ENCODE measurements at places on chromosomes 6 and 20.

DNA sequence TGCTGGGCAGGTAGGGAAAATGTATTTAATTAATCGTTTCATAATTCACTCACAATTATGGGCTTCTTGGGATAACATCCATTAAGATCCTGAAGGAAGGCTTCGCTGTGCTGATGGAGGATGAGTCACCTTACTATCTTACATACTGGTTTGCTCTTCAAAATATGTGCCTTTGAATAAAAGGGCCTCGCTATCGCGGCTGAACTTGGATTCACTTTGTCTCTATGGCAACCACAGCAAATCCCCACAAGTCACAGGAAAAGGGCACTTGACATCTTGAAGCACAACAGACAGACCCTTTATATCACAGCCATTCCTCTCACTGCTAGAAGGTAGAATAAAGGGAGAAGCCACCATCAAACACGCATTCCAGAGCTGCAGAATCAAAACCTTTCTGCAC lies 141.3 kb upstream of the MYLIP start:
- DNase-seq: no peak

GRCh38 chr6:159952289-159953005 lies 16.4 kb upstream of the IGF2R start:
- DNase-seq: no peak

- DNase-seq: peak; percentile 64
These were observed 1166.8 kb upstream of the CITED2 start for GRCh38 chr6:140541288-140541687.

GRCh38 chr6:31740397-31741223 lies 805 bp downstream of the MSH5 start:
- DNase-seq: peak; percentile 54

- DNase-seq: no peak
These were observed at the start of gene PRDM13 for GRCh38 chr6:99606656-99607415. Gene PRDM13, plus strand, starts transcription at chr6:99606833. Its CDS starts 202 bp downstream, at chr6:99607035.

- DNase-seq: no peak
These were observed 289.6 kb downstream of the RIMS1 start for GRCh38 chr6:72175916-72176315.

- DNase-seq: no peak
These were observed 163.2 kb downstream of the MRPL14 start for GRCh38 chr6:43963877-43964658.

- DNase-seq: no peak
These were observed 162.4 kb downstream of the CD109 start for GRCh38 chr6:73858376-73858775.

- DNase-seq: peak; percentile 26
These were observed 34.2 kb downstream of the PIM1 start for GRCh38 chr6:37204014-37204751.

GRCh38 chr6:143581835-143582480 lies 70.4 kb upstream of the FUCA2 start:
- peak; percentile 46 for DNase-seq

DNA sequence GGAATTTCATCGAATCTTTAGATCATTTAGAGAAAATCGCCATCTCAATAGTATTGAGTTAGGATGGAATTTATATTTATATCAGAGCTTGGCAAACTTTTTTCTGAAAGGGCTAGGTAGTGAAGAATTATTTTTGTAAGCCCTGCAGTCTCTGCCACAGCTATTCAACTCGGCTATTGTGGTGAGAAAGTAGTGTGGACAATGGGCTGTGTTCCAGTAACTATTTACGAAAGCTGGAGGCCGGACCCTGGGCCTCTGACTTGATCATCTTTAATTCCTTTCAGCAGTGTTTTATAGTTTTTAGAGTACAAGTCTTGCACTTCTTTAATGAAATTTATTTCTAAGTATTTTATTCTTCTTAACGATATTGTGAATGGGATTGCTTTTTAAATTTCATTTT lies 201.5 kb downstream of the FARS2 start:
- no peak for DNase-seq

- DNase-seq: peak; percentile 37
These were observed 10.9 kb downstream of the ABT1 start for GRCh38 chr6:26607434-26608230.

GRCh38 chr20:32484225-32484957 lies 100.7 kb downstream of the NOL4L start:
- DNase-seq: peak; percentile 48

- no peak for DNase-seq
These were observed 512.1 kb downstream of the QKI start for GRCh38 chr6:163926642-163927041.

DNA sequence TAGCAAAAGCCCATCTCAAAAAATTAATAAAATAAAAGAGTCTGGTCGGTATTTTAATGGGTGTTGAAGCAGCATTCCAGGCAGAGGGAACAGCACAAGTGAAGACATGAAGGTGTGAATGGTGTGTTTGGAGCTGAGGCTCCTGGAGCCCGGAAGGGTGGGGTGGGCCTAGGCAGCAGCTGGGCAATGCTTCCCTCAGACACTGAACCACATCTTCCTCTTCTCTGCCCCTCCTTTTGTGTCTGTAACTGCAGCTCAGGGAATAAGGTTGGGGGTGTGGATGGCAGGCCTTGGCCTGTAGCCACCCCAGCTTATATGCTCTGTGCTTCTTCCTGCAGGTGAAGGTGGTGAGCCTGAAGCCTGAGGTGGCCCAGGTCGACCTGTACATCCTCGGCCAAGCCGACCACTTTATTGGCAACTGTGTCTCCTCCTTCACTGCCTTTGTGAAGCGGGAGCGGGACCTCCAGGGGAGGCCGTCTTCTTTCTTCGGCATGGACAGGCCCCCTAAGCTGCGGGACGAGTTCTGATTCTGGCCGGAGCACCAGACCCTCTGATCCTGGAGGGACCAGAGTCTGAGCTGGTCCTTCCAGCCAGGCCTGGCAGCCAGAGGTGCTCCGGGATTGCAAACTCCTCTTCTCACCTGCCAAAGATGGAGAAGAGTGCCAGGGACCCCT lies 26.6 kb downstream of the POFUT1 start:
- DNase-seq: no peak

DNA sequence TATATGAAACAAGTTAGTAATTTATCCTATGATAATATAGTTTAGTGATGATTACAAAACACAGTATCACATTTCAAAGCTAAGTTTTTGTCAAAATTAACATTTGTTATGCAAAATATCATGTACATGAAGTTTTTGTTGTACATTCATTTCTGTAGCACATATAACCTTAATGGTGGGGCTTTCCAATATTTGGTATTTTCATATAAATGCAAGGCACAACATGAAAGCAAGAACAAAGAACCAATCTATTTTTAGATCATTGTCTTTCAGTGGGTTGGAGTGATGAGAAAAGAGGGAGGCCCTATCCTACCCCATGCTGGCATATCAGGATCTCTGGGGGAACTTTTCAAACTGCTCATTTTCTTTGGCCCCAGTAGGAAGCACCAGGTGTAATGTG lies 53.4 kb downstream of the FAM83B start:
- no peak for DNase-seq

DNA sequence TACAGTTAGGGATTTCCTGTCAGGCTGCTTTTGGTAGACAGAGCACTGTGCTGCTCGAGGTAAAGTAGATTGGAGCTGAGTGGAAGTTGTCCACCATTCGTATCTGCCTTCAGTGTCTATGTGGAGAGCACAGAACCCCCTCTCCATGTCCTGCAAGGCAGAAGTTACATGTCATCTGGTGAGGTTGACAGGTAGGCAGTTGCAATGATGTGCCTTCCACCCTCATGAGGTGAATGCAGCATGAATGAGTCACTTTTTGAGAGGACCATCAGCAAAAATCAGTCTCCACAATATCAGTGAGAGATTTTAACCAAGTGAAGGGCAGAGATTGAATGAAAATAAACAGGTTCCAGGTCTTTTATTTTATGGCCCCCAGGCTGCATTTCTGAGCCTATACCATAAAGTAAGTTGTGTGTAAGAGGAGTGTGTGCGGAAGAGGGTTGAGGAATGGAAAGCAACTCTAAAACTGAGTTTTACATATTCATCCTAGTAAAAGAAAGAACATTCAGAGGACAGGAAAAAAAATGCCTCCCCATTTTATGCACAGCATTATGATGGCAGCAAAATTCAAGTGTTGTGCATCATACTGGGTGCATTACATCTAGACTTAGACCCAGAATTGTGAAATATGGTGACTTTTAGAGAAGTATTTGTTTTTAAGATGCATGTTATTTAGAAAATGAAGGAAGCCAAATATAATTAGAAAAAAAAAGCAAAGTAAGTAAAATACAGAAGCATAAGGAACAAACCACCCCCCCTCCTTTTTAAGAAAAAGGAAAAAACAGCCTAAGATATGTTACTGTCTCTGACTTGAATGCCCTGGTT lies 15.8 kb downstream of the TRAPPC3L start:
- DNase-seq: no peak

DNA sequence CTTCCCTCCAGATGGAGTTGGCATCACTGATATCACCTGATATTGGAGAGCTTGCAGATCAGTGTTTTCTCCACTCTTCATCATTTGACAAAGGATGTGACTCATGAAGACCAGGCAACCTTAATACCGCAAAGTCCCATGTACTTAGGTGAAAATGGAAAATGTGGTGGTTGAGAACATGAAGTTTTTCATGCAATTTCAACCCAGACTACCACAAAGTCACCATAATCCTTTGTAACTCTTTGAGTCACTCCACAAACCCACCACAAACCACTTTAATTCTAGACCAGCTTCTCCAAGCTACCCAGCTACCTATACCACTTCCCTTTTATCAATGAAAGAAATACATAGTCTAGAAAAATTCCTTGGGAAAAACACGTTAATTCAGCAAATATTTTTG lies 7.1 kb downstream of the NHLRC1 start:
- no peak for DNase-seq

GRCh38 chr20:49973981-49974380 lies 8.8 kb upstream of the SNAI1 start:
- DNase-seq: no peak

DNA sequence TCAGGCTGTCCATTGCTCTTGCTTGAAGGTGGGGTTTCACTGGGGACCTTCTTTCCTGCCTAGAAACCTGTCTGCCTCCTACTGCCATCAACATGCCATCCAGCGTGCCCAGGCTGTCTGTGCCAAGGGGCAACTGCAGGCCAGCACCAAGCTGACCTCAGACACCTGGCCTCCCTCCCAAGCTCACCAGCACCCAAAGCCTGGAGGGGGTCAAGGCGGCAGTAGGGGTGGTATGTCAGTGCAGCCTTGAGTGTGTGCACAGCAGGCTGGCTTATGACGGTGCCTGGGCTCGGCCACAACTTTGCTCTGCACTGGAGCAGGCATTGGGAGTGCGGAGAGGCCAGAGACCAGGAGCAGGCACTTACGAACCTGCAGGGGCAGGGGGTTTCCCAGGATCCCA lies 149.0 kb downstream of the EYS start:
- no peak for DNase-seq

GRCh38 chr6:150236544-150236943 lies 93.7 kb downstream of the PPP1R14C start:
- no peak for DNase-seq

- peak; percentile 33 for DNase-seq
These were observed 36.4 kb downstream of the RRBP1 start for GRCh38 chr20:17645546-17646208.

- DNase-seq: no peak
These were observed 71.8 kb upstream of the L3MBTL3 start for GRCh38 chr6:129946439-129947140.

- peak; percentile 56 for DNase-seq
These were observed 25.6 kb upstream of the FUCA2 start for GRCh38 chr6:143536866-143537691.

DNA sequence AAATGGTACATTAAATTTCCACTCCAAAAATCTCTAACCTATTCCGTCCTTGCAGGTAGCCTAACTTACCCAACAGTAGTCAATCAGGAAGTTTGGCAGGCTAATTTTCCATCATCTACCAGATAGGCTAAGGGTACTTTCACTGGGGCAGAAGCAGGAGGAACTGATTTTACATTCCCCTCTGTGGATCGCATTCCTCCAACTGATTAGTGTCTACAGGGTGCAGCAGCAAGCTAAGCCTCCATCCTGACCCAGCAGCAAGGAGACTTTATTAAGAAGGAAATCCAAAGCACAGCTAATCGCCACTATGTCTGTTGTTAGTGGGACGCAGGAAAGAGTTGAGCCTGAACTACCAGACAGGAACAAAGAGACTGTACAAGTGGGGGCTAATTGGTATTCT lies 143.2 kb upstream of the RUNX2 start:
- DNase-seq: no peak

DNA sequence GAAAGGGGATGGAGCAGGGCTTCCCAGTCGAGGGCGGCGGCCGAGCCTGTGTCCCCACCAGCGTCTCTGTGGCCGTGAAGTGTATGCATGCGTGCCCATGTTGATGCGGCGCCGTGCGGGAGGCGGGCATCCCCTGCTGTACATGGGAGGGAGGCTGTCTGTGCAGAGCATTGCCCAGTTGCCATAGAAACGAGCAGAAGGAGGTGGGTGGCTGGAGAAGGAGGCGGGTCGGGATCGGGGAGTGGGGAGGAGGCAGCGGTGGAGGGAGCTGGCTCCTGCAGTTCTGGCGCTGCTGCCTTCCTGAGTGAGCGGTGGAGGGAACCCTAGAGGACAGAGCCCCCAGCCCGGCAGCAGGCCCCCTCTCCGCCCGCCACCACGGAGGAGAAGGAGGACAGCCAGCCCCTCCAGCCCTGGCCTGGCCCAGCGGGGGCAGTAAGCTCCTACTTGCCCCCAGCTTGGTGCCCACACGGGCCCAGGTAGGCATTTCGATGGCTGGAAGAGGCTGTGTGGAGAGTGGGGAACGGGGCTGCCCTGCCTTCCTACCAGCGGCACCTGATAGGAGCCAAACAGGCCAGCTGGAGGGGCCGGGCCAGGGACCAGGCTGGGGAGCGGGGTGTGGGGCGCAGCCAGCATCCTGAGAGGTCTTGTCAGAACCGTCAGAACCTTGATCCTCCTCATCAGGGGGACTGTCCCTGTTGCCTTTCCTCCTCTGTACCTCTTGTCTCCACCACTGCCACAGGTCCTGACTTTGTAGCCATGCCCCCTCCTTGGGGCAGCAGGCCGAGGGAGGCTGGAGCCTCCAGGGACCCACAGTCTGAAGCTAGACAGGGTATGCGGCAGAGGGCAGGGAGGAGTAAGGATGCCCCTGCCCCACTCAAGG lies 41.3 kb downstream of the SPDEF start:
- peak; percentile 87 for DNase-seq

DNA sequence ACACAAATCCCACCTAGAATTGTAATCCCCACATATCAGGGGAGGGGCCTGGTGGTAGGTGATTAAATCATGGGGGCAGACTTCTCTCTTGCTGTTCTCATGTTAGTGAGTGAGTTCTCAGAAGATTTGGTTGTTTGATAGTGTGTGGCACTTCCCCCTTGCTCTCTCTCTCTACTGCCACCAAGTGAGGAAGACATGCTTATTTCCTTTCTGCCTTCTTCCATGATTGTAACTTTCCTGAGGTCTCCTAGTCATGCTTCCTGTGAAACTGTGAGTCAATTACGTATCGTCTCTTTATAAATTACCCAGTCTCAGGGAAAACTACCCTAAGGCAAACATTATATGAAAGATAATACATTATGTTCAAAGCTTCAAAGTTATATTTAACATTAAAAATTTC lies 1297.5 kb upstream of the CITED2 start:
- DNase-seq: no peak
